HS-27A (cell line): ENCODE measurements at places on chromosomes 4 and X.
A peak's percentile ranks its signal among the peaks of the same experiment; 100 is the strongest.

DNA sequence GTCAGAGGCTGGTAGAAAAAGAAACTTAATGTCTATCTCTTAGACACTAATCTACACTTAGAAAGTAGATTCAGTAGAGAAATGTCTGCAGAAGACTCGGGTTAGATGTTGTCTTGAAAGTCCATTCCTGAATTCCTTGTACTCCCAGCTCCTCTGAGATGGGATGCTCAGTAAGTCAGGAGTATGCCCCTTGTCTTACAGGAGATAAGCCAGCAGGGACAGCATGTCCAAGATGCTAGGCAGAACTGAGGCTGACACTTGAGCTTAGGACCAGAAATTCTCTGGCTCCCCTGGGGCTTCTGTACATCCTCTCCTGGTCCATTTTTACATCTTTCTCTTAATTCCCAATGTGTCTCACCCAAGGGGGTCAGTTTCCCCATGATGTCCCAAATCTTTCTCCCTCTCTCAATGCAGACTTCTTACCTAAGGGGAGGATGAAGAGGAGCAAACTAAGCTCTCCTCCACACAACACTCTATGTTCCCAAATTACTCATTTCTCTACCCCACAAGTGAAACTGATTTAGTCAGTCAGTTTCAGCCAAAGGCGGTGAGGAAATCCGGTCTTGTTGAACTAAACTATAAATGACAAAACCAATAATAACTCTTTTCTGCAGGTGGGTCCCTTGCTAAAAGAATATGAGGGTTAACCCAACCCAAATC lies 558.2 kb upstream of the DIPK2B start:
- DNase-seq, result no peak

GRCh38 chr4:52711834-52712250 lies 39.4 kb downstream of the ERVMER34-1 start:
- DNase-seq, result no peak

DNA sequence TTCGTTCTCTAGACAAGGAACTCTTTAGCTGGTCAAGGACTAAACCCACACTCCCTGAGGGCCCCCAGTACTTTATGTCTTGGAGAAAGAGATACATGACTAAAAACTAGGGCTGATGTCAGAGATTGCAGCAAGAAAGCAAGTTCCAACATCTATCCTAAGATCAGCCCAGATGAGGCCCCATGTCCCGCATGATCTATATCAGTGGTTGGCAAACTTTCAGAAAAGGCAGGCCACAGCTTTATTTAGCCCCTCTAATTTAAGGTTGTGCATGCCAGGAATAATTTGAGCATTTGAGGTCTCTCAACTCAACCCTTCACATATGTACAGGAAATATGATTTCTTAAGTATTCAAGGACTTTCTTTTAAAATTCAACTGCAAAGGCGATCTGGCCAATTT lies 44.1 kb upstream of the FRMD7 start:
- DNase-seq, result no peak

DNA sequence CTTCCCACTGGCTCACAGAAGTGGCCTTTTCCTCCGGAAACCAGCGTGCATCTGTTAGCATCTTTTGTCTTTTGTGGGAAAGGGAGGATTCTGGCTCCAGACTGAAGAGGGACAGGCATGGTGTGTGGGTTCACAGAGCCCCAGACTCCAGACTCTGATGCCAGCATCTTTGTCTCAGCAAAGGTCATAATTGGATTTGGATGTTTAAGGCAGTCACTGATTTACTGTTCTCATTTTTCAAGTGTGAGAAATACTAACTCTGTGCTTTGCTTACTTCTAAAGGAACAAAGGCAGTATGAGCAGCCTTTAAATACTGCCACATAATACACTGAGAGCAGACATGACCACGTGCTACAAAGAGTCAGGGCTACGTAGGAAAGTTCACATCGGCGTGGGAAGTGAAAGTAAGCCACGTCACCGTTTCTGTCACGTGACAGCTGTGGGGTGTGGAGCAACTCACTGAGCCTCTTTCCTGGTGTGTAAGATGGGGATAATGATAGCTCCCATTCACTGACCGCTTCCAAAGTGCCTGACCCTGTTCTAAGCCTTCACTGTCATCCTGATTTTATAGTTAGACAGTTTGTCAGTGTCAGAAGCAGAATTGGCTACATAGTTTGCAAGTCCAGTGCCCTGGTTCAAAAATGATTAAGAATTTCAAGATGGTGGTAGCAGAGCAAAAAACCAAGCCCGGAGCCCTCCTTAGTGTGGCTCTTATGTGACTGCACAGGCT lies 24.8 kb upstream of the TMSB4X start:
- DNase-seq, result no peak

DNA sequence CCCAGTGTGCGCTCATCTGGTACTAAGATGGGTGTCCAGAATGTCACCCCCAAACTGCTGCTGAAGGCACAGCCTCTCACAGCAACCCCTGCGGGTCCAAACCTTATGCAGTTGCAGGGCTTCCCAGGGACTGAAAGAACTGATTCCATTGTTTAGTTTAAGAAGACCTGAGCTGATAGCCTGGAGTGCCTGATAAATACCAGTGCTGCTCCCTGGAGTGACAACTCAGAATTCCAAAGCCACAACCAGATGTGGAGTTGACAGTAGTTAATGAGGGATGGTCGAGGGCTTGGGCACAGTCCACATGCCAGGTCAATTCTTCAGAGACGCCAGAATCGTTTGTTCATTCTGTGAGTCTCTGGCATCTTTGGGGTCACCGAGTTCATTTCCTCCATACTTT lies 71.2 kb downstream of the LNX1 start:
- no peak for DNase-seq

DNA sequence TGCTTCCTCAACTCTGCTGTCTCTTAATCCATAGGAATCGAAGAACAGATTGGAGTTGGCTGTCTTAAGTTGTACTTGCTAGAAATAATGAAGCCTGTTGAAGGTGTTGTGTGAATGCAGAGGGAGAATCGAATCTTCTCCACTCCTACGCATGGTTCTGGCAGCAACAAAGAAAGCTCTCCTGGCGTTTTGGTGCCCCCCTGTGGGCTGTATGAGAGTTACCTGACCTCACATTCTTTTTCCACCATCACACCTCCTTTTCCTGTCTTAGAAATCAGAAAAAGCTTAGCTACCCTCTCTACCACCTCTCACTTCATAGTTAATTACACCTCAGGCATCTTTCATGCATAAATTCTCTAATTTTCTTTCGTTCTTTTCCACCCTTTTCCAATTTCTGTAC lies 16.3 kb downstream of the KLF8 start:
- DNase-seq, result peak; percentile 0

GRCh38 chr4:135598151-135598550 lies 1396.6 kb upstream of the PABPC4L start:
- DNase-seq, result no peak

GRCh38 chr4:1045193-1045594 lies 33.8 kb downstream of the FGFRL1 start:
- DNase-seq, result no peak

DNA sequence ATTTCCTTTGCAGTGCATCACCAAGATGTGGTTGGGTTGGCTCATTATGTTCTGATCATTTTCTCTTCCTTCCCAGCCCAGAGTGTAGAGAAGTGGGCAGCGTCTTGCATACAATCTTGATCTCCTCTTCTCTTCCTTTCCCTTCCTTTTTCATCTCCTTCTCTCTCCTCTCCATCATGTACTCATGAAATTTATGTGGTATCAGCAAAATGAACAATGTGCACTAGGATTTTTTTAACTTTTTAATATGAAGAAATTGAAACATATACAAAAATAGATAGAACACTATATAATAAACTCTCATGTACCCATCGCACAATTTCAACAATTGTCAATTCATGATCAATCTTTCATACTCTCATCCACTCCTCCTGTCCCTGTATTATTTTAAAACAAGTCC lies 593.5 kb downstream of the BCOR start:
- no peak for DNase-seq

DNA sequence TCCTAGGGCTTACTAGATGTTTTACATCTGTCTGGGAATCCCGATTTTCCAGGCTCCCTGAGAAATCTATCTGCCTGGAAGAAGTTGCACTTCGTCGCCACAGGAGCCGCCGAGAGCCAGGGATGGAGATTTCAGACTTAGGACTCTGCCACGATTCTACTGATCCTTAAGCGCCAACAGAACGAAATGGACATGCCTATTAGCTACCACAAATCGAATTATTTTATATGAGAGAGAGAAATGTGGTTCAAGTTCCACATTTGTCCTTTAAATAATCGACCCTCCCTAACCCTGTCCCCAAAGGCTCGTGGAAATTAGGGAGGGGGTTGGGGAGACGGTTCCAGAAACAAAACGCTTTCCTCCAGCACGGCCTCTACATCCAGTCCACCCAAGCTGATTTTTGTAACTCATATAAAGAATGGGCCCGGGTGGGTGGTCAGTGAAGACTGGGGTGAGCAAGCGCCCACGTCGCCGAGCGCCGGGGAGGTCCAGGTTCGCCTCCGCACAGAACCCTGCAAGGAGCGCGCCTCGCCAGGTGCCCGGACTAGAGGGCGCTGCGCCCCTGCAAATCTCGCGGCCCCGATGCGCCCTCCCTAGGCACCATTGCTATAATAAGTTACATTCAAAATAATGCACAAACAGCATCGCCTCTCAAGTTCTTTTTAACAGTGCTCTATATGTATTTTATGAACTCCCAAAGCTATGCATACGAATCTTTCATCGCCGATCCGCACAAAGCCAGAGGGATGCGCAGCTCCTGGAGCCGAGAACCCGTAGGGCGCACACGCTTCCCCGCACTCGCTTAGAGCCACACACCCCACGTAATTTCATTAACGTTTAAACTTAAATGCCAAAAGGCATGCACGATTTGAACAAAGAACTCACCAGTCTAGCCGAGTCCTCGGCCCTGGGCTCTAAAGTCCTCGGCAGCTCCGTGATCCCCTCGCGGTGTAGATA lies 2.1 kb upstream of the FAT1 start:
- no peak for DNase-seq

DNA sequence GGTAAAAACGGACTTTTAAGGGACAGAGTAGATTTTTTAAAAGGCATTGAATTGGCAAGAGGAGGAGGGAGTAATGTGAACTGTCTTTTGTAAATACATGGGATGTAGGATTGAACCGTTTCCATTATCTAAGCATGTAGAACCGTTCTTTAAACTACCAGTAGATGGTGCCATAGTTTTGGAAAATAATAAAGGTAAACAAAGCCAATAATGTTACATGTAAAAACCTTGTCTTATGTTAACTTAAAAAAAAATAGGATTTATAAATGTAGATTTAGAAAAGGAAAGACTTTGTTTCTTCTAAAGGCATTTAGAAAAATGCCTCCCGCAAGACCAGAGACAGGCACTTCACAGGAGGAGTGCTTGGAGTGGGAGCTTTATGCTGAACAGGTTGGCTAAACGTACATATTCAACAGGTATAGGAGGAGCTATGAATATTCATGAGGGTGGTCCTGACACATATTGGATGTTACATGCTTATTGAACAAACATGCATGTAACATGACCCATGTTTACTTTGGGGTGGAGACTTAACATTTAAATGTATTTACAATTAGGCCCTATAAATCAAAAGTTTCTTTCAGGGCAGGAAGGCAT lies 45.5 kb upstream of the FAM241A start:
- DNase-seq, result peak; percentile 43

DNA sequence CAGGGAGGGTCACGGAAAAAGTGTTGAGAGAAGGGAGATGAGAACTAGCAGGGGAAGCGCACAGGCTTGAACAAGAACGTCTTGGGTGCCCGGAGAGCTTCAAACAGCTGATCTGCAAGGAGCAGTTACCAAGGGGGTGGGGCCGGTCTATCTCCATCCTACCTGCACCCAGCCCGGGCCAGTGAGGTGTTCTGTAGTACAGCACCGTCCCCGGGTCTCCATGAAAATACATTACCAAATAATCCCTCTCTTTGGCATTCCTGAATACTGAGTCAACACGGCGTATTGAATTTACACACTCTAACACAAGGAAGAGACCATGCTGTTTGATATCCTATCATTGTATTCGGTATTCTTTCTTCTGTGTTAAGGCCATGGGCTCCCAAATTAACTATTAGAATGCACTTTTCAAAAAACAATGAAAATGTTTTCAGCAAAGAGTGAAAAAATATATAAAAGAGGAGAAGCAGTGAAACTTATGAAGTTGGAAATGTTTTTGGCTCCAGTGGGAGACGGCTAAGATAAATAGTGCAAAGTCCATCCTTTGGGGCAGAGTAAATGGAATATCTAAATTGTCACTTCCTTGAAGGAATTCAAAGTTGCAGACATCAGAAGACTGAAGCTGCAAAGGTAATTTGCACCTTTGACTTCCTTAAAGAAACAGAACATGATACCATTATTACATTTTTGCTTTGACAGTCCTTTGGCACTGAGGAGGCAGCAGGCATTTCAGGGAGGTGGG lies 90.3 kb downstream of the DHRSX start:
- DNase-seq, result no peak

- DNase-seq, result no peak
Measured at GRCh38 chrX:31112226-31112999, 40.6 kb upstream of the FTHL17 start.

GRCh38 chr4:153027866-153028265 lies 91.7 kb downstream of the FHDC1 start:
- no peak for DNase-seq

DNA sequence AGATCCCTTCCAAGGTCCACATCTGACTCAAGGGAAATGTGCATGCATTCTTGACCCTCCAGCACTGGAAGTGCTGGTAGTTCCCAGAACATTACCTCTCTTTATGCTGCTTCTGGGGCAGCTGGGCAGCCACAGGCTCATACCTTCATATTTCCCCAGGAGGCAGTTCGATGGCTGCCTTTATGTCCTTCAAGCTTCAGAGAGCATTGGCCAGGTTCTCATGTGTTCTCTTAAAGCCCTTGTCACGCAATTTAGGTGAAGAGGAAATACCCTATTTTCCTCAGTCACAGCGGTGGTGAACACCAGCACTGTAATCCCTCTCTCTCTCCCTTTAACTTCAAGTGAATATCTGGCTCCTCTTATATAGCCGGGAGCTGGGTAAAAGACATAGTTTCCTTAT lies 134.3 kb downstream of the MID1IP1 start:
- DNase-seq, result no peak

GRCh38 chrX:46573331-46573891 lies at the start of gene CHST7:
TSS of gene CHST7 (plus strand) at chrX:46573765. CDS start at chrX:46573932, 167 bp downstream.
- DNase-seq, result no peak

GRCh38 chr4:52091801-52092200 lies 40.7 kb downstream of the SPATA18 start:
- DNase-seq, result no peak

GRCh38 chr4:8045909-8046308 lies 106.2 kb upstream of the AFAP1 start:
- no peak for DNase-seq

DNA sequence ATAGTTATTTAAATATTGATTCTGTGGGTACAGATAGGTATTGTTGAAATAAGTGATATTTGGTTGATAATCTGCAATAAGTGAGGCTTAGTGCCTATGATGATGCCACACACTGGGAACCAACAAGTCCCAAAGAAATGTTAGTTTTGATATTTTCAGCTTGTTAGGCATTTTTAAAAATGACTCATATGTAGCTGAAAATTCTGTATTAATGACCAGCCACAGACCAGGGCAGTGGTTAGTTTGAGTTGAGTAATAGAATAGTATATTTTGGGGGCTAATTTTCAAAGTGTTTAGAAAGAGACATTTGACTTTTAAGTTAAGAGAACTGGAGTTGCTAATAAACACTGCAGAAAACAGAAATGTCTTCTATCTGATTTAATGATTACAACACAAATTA lies 9.4 kb downstream of the INTU start:
- DNase-seq, result no peak
